ENCODE measurements at places on chromosomes 1 and 21.

DNA sequence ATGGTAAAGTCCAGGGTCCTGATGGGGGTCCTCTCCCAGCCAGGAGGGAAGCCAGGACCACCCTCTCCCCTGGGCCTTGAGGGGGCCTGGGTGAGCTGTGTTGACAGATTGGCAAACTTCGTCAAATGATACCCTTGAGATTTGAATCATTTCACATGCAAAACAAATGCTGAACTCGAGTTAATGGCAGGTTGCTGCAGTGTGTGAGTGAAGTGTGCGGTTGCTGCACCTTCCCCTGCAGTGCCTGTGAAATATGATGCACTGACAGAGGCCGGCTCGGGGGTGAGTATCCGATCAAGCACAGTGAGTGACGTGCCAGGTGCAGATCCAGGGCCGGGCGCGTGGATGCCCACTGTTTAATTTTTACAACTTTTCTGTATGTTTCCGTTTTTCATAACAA is 5.7 kb upstream of the KRTAP12-1 start:
- no peak for DNase-seq

DNA sequence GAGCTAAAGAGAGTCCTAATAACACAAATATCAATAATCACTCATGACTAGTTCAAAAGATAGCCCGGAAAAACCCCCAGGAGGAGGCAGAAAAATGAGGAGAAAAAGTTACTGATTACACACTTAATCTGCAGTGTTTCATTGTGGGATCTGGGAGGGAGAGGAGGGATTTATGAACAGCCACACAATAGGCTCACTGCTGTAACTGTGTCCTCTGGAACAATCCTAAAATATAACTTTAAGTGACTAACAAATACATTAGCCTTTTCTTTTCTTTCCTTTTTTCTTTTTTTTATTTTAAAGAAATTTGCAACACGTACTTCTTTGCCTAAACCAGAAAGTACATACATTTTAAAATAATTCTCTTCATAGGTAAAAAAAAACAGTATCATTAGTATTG is 106.3 kb upstream of the LBR start:
- no peak for DNase-seq

- DNase-seq: no peak
These were observed 40.3 kb upstream of the CNTN2 start for GRCh38 chr1:205002705-205003104.

GRCh38 chr1:61807606-61808140 is 65.4 kb downstream of the PATJ start:
- no peak for DNase-seq

DNA sequence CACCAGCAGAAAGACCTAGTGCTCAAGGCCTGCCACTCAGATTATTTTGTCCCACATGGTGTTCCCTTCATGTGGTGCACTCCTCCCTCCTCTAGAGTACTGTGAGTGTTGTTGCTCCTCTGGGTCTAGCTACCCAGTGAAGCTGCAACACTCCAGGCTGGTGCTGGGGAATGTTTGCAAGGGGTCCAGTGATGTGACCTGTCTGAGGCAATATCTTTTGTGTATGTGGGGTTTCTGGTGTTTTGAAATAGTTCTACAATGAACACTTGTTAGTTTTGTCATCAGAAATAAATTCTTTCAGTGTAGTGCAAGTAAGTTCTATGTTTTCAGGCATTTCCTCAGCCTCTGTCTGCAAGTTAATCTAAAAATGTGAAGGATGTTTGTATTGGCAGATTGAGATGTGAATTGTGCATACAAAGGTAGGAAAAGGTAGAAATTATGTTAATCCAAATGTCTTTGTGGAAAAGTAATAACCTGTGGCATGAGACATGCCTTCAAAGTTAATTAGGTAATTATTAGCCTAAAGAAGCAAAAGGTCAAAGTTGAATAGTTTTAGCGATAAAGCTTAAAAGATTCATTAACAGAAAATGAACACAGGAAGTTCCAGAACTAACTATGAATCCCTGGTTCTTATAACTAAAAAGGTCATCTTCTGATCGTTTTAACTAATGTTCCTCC is 616.8 kb downstream of the LTN1 start:
- DNase-seq: no peak

Measured in CD4-positive, alpha-beta T cell treated with Interleukin-1 beta for 1 hour (primary cell).